Urinary bladder (tissue), 4 donors: ENCODE measurements at places on chromosomes 16 and 17. TPM values are rescaled to one million over a fixed set of nuclear protein-coding genes. Genes with fewer than 3 reads are reported as not detected.

Gene TP53TG3C
- total RNA-seq = not detected

- DNase-seq = no peak
These were observed 24.8 kb downstream of the ADCY9 start for GRCh38 chr16:4091240-4092012.

- no peak for DNase-seq
These were observed 26.9 kb upstream of the LITAF start for GRCh38 chr16:11613381-11614303.

- DNase-seq = no peak
These were observed 379 bp downstream of the SNX29 start for GRCh38 chr16:11976850-11977375.

GRCh38 chr17:28549236-28550132 is 2.9 kb downstream of the UNC119 start:
- no peak for DNase-seq
